ENCODE measurements at places on chromosomes 2 and 18.

DNA sequence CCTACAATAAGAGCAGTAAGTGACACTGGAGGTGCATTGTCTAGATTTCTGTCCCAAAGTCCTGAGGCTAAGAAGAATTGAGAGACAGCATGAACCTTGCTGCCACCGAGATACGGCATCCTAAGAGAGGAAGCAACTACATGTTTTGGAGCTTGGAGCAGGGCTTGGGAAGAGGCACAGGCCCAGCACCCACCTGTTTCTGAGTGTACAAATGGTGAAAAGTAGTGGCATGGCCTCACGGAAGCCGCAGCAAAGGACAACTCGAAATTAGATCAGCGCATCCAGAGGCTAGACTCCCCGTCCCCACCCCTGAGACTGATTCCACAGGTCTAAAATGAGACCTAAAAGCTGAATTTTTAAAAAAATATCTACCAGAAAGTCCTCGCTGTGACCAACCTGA is 127.5 kb downstream of the PTGR3 start:
- DNase-seq, result no peak

- DNase-seq, result no peak
These were observed 232.3 kb downstream of the OSR1 start for GRCh38 chr2:19125901-19126680.

GRCh38 chr18:36265015-36265414 is 32.5 kb upstream of the FHOD3 start:
- DNase-seq, result no peak

GRCh38 chr2:224217962-224218347 is 178.9 kb upstream of the SERPINE2 start:
- peak; percentile 70 for DNase-seq

DNA sequence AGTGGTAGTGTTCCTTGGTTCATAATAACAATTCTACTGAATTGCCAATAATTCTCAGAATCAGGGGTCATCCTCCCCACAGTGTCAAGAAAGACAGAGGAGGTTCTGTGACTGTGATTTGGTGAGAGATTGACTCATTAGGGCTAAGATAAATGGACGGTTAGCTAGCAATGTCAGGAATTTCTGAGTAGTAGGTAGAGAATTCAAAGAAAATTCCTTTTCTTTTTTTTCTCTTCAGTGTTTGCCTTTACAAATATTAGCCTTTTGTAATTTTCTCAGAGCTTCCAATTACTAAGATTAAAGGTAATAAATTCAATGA is 16.8 kb upstream of the CRIM1 start:
- DNase-seq, result peak; percentile 85

DNA sequence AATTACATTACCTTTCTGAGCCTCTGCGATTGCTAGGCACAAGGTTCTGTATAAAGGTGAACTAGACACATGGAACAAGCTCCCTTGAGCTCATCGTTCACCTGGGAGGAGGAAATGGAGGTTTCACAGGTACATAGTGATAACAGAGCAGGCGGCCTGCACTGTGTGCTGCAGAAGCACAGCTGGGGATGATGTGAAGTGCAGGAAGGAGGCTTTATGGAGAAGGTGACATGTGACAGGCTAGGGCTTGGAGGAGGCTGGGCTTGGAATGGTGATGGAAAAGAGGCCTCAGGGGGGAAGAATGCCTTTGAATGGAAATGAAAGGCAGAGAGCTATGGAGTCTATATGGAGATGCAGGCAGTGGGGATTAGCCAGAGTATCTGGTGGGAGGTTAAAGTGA is 22.9 kb downstream of the MARCHF4 start:
- DNase-seq, result no peak

- DNase-seq, result peak; percentile 49
These were observed 748 bp downstream of the LIPG start for GRCh38 chr18:49562481-49563129.

DNA sequence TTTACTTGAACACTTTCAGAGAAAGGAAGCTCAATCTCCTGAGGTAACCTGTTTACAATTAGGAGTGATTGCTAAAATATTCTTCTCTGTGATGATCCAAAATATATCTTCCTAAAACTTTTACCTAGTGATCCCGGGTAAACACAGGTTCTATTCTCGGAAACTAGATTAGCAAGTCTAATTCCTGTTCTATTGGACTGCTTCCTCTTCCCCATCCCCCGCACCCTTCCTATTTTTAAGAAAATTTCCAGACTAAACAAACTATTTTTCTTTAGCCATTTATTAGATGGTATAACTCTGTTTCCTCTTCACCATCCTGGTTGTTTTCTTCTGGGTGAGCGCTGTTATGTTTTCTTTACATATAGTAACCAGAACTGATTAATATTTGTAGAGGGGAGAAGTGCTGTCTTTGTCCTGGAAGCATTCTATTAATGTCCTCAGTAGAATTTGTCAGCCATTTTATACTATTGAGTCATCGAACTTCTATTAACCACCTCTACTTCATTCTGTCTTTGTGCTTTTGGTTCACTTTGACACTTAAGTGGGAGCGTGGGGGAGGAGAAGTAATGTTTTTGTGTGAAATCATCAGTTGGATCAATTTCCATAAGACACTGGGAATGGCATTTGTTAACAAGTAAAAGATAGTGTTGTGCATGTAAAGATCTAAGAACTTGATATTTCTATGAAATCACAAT is 31.8 kb downstream of the CREB1 start:
- no peak for DNase-seq

GRCh38 chr2:172969166-172969565 is 106.5 kb upstream of the MAP3K20 start:
- no peak for DNase-seq
